ENCODE measurements at places on chromosomes 7 and 10. TPM values are rescaled to one million over a fixed set of nuclear protein-coding genes. Genes with fewer than 3 reads are reported as not detected.

MLXIPL gene
- 0.37 TPM for total RNA-seq

NUDT13 gene
- total RNA-seq: 1.3 TPM

DNA sequence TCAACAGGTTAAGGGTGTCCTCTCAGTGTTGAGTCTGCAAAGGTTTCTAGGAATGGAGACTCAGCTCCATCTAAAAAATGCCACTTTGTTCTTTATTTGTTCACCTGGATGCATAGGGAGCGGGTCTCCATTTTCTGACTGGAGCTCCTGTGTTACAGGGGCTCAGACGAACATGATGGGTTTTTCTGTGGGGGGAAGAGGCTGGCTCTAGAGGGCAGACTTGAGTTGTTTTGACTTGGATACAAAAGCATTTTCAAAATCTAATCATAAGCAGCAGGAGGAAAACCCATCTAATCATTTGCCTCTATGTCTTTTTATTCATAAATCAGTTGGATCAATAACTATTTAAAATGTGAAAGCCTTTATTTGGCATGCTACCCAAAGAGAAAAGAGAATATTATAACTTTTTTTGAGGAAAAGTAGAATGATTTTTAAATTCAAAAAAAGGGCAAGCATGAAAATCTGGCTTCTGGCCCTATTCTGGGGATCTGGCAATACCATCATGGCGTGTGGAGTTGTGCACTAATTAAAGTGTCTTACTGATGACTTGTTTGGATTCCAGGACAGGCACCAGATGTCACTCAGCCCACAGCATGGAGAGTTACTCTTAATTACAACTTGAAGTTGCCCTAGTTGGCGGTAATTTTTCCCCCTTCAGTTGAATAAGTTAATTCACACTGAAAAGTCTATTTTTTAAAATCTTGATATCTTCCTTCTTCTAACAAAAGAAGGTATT lies 594.9 kb downstream of the REEP3 start:
- no peak for DNase-seq

GRCh38 chr10:131071721-131072120 lies 239.8 kb downstream of the TCERG1L start:
- DNase-seq: no peak

DNA sequence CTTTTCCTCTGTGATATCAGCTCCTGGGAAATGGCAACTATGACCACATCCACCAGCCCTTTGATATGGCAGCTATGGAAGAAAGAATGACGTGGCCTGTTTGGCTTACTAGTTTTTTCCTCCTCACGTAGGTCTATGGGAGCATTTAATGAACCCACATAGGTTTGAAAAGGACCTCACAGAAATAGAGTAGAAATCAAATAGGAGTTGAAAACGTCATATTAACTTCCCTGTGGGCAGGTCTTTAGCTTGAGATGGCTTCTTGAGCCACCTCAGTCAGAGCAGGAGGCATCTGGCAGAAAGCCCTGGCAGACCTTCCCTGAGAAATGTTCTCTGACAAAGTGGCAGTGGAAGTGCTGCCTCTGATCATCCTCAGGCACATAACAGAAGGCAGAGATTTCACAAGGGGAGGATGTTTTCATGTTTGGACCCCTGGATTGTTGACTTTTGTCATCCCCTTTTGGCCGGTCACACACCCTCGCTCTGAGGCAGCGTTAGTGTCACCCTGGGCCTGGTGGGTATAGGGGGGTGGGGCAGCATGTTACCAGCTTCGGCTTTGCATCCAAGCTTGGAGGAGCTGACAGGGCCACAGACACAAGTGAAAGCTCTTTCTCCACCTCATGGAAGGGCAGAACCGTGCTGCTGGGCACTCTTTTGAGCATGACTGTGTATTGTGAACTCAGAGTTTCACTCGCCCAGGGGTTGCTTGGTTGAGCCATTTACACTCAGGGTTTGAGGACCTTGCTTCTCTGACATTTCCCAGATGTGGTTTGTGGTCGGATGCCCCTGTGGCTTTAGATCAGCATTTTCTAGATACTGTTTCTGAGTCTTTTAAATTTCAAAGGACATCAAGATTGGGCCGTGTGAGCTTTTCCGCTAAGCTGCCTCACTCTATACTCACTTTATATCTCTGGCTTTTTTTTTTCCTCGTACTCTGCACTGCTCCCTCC lies 184.2 kb downstream of the STK31 start:
- no peak for DNase-seq

All from urinary bladder (tissue), 4 donors.